ENCODE measurements at places on chromosomes 6 and 20.
A peak's percentile ranks its signal among the peaks of the same experiment; 100 is the strongest.

DNA sequence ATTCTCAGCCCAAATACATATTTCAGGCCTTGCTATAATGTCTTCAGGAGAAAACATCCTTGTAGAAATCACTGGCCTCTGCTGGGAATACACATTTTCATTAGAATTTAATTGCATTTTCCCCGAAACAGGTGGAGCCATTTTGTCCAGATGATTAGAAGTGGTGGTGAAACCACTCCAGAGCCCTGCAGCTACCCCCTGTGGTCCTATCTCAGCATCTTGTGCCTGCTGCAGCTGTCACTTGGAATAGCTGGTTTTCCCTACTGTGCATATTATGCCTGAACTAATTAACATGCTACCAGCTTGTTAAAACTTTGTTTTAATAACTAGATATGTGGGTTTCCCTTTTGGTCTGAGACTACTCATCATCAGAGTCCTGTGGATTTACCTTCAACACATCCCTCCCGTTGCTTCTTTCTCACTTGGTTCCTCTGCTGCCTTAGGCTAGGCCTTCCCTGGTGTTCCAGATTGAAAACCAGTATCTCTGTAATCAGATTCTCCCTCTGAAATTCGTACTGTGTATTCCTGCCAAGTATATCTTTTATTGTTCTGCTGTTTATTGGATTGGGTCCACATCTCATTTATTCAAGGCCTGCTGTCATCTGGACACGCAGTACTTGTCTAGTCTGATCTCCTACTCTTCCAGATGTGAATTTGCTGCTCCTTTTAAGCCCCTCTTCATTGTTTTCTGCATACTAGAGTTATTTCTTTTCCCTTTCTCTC is 15.2 kb downstream of the DNAH8 start:
- DNase-seq, result no peak

GRCh38 chr6:170232186-170233002 is 58.5 kb downstream of the DLL1 start:
- no peak for DNase-seq

DNA sequence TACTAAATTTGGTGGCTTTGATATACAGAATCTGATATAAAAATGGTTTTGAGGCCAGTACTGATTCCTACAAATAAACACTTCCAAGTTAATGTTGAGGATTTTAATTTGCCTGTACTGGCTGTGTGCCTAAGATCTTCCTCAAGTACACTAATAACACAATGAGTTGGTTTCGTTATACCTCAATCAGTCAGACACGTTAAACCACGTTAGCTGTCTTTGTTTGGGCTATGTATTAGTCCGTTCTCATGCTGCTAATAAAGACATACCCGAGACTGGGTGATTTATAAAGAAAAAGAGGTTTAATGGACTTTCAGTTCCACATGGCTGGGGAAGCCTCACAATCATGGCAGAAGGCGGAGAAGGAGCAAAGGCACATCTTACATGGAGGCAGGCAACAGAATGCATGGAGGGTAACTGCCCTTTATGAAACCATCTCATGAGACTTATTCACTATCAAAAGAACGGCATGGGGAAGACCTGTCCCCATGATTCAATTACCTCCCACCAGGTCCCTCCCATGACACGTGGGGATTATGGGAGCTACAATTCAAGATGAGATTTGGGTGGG is 46.2 kb downstream of the NT5E start:
- no peak for DNase-seq

DNA sequence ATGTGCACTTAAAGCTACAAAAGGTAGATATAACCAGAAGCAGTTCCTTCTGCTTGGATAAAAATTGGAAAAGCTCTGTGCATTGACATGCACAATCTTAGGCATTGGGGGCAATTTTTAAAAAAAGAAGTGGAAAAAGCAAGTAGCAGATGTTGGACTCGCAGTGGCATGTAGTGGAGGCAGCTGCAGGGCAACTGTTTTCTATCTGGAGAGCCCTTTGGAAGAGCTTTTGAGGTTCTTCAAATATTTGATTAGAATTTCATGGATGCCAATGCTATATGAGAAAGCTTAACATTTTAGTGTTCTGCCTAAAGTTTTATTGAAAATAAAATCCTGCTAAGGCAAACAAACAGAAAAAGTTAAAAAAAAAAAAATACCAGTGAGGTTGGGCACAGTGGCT is 388.3 kb upstream of the RNF217 start:
- no peak for DNase-seq

GRCh38 chr6:131368198-131368911 is 204.7 kb upstream of the ARG1 start:
- DNase-seq, result peak; percentile 68

DNA sequence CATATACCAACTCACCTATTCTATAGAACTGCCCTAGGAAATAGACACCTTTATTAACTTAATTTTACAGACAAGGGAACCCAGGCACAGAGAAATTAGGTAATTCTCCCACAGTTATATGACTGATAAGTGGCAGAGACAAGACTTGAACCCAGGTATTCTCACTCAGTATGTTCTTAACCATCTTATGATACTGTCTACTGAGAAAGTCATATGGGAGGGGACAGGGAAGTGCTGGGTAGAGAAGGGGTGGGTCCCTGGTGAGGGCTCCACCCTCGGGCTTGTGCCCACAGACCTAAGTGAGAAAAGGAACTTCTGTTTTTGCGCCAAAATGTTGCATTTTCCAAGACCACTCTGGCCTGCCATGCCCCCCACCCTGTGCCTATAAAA is 123.5 kb downstream of the RNF144B start:
- DNase-seq, result no peak

DNA sequence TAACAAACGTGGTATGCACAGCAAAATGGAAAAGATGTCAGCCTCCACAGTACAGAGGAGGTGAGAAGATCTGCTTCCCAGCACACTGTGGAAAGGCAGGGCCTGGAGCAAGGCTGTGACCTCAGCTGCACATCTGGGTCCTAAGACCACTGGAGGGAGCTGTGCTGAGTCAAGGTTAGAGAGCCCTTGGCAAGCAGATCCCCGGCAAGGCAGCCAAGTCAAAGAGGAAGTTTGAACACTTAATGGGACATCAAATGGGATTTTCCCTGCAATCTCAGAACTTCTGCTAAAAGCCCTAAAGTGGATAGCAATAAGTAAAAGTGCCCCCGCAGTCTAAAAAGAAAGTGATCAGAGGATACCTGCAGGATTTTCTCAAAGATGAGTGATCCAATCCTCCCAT is 39.5 kb downstream of the UNC5CL start:
- peak; percentile 70 for DNase-seq

DNA sequence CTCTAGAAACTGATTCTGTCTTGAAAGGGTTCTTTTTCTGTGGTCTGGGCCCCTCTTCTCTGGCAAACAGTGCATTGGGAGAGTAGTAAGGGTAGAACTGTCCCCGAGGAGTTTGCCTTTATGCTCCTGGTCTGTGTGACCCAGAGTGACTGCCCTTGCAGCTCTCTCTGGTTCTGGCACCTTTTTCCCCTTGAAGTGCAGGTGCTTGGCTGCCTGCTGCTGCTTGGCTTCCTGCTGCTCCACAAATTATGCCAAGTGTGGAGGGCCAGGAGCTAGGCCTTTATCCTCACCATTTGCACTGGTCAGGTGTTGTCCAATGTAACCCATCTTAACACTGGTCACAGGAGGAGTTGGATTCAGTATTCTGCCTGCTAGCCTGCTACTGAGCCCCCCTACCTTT is 11.2 kb downstream of the KIZ start:
- no peak for DNase-seq

DNA sequence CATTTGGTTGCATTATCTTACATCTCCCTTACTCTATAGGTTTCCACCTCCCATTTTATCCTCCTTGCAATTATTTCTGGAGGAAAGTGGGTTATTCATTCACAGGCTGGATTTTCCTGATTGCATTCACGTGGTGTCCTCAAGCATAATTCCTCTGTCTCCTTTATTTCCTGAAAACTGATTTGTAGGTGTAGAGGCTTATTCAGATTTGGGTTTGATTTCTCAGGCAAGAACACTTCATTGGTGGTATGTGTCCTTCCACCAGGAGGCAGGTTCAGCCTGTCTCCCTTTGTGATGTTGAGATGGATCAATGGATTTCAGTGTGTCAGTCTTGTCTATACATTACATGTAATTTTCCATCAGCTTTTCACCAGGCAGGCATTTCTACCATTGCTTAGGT is 17.3 kb downstream of the DNPH1 start:
- DNase-seq, result no peak

DNA sequence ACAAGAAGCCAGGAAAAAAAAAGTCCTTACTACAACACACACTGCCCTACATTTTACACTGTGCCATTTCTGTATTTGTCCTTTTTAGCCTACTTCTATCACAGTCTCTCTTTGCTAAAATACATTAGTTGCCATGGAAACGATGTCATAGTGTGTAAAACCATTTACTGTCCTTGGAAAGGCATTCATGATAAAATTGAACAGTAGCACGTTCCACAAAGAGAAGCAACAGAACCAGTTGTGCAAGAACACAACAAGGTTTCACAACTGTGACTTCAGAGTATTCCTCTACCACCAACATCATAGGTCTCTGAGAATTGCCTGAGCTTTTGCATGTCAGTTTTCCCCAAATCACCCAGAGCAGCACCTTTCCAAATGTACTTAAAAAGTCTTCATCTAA is 20.5 kb downstream of the FYN start:
- peak; percentile 38 for DNase-seq

DNA sequence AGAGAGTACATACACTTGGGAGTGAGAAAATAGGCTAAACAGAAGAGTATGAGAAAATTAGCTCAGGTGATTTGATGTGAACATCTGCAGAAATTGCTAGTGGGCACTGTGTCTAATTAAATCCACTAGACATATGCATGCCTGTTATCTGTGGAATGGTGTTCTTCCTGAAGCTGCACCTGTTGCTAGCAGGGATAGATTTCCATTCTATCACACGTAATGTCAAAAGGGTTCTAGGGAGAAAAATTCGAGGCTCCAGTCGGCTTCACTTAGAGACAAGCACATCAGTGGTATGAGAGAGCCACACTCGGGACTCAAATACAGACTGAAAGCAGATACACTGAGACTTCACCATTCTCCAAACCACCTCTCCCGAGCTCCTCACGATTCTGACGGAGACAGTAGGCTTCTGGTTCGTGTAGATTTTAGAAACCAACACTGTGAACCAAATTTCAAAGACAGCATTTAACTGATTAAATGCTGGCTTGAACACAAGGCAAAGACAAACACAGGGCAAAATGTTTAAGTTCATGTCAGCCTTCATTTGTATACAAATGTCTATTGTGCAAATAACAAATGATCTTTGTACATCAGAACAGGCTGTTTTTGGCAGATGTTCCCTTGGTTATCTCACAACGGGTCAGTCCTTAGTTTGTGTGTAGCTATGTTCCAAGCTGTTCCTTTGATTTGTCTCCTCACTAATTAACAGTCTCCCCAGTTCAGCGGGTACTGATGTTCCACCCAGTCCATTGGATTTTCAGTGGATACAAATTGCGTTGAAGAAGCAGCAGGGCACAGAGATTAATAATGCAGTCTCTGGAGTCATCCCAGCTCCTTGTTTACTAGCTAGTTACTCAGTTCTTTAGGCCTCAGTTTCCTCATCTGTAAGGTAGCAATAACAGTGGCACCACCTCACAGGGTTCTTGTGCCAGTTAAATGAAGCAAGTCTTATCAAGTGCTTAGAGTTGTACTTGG is 131.0 kb upstream of the IFNGR1 start:
- no peak for DNase-seq

GRCh38 chr20:9634327-9634726 is 119.9 kb downstream of the LAMP5 start:
- no peak for DNase-seq

- no peak for DNase-seq
Observed at GRCh38 chr20:60100780-60101179, 142.6 kb downstream of the CDH26 start.

GRCh38 chr6:87682310-87682709 is 19.7 kb downstream of the AKIRIN2 start:
- DNase-seq, result peak; percentile 12

- no peak for DNase-seq
Observed at GRCh38 chr6:148599967-148600426, 146.8 kb upstream of the UST start.

DNA sequence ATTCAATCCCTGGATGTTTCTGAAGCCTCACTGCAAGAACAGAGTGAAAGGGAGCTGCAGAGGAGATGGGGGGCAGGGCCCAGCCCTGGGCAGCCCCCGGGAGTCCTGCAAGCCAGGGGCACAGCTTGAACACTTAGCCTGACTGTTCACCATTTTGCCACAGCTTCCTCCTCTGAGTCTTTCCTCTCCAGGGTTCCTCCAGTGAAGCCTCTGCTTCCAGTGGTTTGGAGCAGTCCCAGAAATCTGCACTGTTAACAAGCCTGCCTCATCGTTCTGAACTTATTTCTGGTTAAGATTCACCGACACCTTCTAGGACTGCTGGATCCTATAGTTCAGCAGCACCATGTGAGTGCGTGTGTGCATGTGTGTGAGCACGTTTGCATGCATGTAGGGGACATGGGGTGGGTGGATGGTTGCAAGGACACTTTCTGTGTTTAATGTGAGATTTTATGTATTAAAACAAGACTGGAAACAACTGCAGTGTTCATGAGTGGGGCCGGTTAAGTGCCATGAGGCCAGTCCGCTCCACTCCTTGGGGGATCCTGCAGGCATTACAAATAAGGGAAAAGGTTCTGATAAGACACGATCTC is 24.6 kb downstream of the CEBPB start:
- peak; percentile 59 for DNase-seq

- DNase-seq, result no peak
Observed at GRCh38 chr6:111076024-111076695, 11.1 kb upstream of the SLC16A10 start.

DNA sequence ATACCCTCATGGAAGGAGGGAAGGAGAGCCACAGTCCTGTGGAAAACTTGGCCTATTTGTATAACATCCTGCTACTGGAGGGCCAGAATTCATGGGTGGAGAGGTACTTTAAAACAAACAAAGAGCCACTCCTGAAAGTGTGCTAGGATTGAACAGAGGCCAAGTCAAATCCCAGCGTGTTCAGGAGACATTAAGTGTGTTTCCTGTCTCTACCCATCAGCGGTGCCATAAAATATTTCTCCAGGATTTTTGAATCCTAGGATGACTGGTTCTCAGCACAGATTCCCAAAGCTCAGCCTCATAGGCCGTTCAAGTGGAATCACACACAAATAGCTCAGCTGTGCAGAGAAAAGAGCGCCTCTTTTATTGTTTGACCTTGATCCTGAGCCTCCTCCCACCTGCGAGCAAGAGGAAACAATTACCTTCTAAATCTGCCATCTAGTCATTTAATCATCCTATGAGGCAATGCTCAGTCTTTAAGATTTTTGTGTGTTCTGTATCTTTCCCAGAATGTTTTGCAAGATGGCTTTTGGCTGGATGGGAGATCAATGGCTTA is 31.8 kb upstream of the RALGAPA2 start:
- DNase-seq, result no peak

DNA sequence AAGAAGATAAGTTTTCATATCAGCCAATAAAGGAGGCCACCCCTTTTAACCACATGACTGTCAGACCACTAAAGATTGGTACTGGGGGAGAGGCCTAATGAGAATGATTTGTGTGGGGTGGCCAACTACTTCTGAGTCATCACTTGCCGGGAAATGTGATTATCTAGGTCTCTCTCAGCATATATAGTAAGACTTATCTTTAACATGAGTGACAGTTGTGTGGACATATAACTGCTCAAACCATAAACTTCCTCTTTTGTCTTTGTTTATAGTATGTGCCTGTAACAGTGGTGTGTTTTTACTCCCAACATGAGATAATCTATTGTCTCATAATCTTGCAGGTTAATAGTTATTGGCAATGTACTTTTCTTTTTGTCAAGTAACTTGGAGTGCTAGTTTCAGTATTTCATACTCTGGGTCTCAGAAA is 312.4 kb downstream of the CDKAL1 start:
- no peak for DNase-seq
